Activated T-cell treated with anti-CD3 and anti-CD28 coated beads for 1 hour (primary cell): ENCODE measurements at places on chromosomes 4 and X.
A peak's percentile ranks its signal among the peaks of the same experiment; 100 is the strongest.

GRCh38 chrX:154750301-154751202 lies at the start of gene GAB3:
GAB3 (minus strand) TSS chrX:154751077; CDS start chrX:154751025, 52 bp downstream.
- DNase-seq = peak; percentile 19

GRCh38 chr4:121316091-121316490 lies 64.7 kb downstream of the QRFPR start:
- DNase-seq = no peak

GRCh38 chrX:119573840-119574393 lies 446 bp upstream of the UBE2A start:
- DNase-seq = peak; percentile 0

GRCh38 chr4:80307774-80308465 lies 27.6 kb upstream of the CFAP299 start:
- DNase-seq = no peak

DNA sequence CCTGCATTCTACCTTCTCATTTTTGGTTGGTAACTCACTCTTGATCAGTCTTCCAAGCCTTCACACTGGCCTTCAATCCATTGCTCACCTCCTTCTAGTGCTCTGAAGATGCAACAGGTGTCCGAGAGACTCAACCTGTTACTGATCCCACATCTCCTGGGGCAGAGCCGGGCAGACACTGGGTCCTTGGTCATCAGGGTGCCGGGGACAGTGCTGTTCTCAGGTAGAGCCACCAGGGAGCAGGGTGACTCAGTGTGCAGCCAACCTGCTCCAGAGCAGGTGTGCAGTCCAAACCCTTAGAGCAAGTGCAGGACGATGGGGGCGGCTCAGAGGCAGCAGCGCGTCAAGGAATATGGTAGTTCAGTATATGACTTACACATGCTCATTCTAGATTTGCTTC lies 188.4 kb downstream of the DHX15 start:
- DNase-seq = no peak

GRCh38 chrX:27890611-27891010 lies 82.8 kb downstream of the MAGEB10 start:
- DNase-seq = no peak

- no peak for DNase-seq
Measured at GRCh38 chrX:79452881-79453280, 85.7 kb upstream of the ITM2A start.

DNA sequence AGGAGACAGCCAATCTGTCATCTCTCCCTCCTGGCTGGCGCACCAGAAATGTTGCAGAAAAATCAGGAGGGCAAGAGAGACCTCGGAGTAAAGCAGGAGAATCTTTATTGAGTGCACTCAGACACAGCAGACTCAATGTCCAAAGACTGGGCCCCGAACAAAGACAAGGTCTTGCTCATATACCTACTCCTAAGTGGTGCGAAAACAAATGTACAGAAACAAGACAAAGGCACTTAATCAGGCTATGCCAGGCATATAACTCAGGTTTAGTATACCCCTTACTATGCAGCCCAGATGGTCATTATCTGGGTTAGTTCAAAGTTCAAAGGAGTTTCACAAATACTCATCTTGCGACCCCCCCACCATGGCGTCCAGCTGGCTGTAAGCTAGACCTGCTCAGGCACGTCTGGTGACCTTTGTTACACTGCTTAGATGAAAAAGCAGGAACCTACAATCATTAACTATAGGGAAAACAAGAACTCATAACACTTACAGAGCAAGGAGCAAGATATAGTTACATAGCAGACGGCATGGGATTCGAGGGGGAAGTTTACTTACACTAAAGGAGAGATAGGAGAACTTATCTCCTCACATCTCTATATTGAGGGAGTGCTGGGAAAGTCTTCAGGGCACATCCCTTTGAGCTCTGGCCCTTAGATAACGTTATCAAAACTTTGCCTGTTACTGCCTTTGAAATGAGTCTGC lies 27.5 kb downstream of the SULT1E1 start:
- no peak for DNase-seq

GRCh38 chr4:146059865-146060264 lies 115.7 kb upstream of the LSM6 start:
- DNase-seq = no peak

DNA sequence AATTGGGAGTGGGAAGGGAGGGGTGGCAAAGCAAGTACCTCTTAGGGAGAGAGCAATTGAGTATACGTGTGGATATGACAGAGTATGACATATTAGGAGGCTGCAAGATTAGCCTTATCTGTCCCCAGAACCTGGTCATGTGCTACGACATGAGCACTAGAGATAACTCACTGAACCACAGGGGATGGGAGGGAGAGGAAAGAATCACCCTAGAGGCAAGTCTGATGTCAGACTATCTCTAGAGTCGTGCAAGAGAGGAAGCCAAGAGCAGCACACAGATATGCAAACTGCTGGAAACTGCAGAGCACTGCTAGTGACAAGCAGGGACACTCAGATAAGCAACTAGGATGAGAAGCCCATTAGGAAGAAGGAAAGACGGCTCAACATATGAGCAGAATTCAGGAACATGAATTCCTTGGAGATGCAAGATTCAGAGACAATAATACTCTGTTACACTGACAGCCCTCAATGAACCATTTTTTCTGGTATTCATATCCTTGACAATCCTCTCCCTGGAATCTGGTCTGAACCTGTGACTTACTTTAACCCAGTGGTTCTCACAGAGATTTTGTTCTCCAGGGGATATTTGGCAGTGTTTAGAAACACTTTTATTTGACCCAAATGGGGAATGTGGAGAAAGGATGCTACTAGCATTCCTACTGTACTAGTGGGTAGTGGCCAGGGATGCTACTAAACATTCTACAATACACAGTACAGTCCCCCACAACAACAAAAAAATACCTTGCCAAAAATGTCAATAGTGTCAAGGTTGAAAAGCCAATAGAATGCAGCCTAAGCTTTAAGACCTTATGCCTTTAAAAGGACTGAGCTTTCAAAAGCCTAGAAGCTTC lies 84.0 kb upstream of the BMP2K start:
- DNase-seq = no peak

- DNase-seq = no peak
Measured at GRCh38 chr4:81455897-81456296, 15.8 kb downstream of the RASGEF1B start.

- DNase-seq = no peak
Measured at GRCh38 chrX:68084765-68085164, 348.5 kb downstream of the OPHN1 start.
